COR-L47 (cell line): ENCODE measurements at places on chromosomes 12 and 14.

- no peak for DNase-seq
Observed at GRCh38 chr14:64698903-64699302, 5.3 kb upstream of the PLEKHG3 start.

DNA sequence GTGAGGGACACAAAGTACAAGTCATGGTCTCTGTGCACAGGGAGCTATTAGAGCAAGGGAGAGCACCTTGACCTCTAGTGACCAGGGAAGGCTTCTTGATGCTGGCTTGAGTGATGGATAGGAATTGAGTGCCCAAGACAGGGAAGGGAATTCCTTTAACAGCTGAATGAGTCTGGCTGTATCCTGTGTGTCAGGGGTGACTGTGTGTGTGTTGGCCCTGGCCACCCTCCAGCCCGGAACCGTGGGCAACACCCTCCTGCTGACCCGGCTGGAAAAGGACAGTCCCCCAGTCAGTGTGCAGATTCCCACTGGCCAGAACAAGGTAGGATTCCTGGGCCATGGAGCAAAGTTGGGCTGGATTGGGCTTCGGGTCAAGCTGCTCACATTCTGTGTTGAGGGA is 5.5 kb upstream of the PFDN5 start:
- no peak for DNase-seq

DNA sequence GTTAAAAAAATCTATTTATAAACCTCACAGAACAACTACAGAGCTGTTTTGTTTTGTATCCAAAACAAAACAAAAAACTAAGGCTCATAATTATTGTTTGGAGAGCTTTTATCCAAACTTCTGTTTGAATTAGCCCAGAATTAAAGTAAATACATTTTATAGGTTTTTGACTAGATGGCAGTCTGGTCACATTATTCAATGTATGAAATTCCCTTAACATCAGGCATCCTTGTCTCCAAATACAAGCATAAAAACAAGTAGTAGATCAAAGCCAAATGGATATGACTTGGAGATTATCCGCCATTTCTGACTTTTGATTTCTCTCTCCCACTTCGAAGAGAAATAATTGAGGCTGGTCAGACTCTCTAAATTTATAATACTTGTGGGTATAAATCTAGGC is 63.5 kb downstream of the SLC38A1 start:
- DNase-seq, result no peak

DNA sequence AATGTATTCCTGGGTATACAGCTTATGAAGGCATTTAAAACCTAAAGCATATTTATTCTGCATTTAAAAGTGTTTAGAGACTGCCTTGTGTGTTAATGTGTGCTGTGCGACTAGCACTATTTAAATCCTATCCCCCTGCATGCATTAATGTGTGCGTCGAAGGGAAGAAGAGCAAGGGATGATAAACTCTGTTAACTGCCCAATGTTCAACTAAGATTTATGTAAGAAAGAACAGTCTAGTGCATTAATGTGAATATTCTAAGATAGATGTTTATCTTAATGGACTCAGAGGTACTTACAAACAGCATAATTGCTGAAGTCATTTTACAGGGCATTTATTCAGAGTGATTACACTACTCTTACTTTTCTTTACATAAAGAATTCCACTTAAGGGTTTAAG is 424.8 kb downstream of the DIO2 start:
- no peak for DNase-seq

GRCh38 chr14:71799841-71800240 is 132.4 kb upstream of the RGS6 start:
- no peak for DNase-seq

GRCh38 chr12:39235990-39236767 is 206.7 kb downstream of the KIF21A start:
- DNase-seq, result no peak

- no peak for DNase-seq
Observed at GRCh38 chr14:61864329-61864898, 102.2 kb downstream of the SNAPC1 start.
